ENCODE measurements at places on chromosomes 2 and 18. TPM values are rescaled to one million over a fixed set of nuclear protein-coding genes. Genes with fewer than 3 reads are reported as not detected.

- DNase-seq: no peak
These were observed 91.3 kb upstream of the TMEM17 start for GRCh38 chr2:62597323-62597722.

DNA sequence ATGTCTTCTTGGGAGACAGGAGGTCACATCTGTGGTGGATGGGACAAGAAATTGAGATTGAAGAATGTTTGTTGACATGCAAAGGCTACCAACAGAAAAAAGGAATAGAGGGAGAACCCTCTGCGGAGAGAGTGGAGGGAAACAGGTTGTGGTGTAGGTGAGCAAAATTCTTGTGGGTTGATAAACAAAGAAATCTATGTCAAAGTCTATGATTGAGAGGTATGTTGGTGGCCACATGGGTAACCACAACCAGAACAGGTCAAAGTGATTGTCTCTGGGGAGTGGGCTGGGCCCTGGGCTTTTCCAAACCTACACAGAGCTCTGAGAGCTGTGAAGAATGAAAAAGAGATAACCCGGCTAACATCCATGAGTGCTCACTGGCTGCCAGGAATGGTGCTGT lies 62.8 kb upstream of the NCK2 start:
- no peak for DNase-seq

- no peak for DNase-seq
These were observed 101.1 kb downstream of the MEMO1 start for GRCh38 chr2:31909661-31910060.

The SANBR gene
- 12.1 TPM for total RNA-seq

The KRTCAP3 gene
- 50.1 TPM for total RNA-seq

DNA sequence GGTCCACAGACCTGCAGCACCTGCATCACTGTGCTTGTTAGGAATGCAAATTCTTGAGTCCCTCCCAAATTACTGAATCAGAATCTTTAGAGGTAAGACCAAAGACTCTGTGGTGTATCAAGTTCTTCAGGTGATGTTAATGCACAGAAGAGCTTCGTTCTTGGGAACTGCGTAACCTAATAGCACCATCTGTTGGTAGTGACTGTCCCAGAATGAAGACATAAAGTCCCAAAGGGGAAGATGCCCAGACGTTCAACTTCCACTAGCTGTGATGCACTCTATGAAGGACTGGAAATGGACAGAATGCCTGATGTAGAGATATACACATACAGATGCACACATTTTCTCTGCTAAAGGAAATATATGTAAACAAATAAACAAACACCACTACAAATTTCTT lies 576.0 kb downstream of the LRP1B start:
- DNase-seq: no peak

GRCh38 chr2:188986839-188987238 lies 12.7 kb downstream of the COL3A1 start:
- DNase-seq: no peak

DNA sequence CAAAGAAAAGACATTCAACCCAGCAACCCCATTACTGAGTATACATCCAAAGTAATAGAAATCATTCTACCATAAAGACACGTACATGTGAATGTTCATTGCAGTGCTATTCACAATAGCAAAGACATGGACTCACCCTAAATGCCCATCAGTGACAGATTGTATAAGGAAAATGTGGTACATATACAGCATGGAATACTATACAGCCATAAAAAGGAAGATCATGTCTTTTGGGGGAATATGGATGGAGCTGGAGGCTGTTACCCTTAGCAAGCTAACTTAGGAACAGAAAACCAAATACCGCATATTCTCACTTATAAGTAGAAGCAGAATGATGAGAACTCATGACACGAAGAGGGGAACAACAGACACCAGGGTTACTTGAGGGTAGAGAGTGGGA lies 145.9 kb downstream of the GULP1 start:
- no peak for DNase-seq

DNA sequence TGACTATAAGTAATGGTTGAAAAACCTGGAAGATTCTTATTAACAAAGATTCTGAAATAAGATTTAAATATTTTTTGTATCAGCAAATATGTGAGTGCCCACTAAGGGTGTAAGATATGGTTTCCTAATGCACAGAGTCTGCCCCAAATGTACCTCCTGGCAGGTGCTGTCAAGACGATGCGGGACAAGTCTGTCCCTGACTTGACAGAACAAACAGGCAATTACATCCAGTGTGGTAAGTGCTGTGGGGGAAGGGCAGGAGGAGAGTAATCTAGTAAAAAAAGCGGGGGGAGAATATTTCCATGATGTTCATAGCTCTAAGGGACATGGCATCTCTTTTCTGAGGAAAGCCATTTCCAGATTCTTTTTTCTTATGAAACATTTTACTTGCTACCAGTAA lies 127.5 kb downstream of the COL4A4 start:
- DNase-seq: no peak

Measured in H1 (cell line).